BE2C (cell line): ENCODE measurements at places on chromosomes 16 and 17.

DNA sequence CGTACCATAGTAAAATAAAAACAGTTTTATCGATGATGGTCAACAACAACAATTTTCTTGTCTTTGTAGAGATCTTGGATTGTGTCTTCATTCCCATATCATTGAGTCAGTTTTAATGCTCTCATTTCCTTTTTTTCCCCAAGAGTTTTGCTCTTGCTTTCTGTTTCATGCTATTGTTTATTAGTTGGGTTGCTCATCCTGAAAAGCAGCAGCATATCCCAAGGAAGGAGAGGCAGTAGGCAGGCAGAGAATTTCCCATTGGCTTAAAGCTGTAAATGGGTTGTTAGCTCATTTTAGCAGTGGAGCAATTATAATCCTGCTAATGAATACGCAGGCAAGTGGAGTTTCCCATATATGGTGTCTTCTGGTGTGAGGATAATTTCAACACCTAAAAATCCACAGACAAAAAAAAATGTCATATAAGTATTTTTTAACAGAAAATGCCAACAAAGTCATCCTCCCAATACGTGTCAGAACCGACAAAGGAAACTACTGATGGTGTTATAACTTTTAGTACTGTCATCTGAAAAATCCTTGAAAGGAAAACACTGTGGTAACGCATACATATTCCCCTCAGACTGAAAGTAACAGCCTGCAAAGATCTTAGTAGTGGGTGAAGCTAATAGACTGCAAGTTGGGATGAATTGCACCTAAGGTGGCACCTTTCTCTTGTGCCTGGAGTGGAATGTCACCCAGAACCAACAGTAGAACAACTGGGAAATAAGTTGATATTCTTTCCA, 218.3 kb downstream of the FTO start:
- DNase-seq = no peak

- no peak for DNase-seq
Measured at GRCh38 chr16:82091241-82091640, 56.2 kb downstream of the HSD17B2 start.

GRCh38 chr17:64183815-64184214, 53.9 kb upstream of the ERN1 start:
- DNase-seq = no peak

- no peak for DNase-seq
Measured at GRCh38 chr16:89159066-89159849, 12.3 kb upstream of the CDH15 start.

GRCh38 chr17:80582165-80582564, 37.5 kb downstream of the RPTOR start:
- DNase-seq = no peak

DNA sequence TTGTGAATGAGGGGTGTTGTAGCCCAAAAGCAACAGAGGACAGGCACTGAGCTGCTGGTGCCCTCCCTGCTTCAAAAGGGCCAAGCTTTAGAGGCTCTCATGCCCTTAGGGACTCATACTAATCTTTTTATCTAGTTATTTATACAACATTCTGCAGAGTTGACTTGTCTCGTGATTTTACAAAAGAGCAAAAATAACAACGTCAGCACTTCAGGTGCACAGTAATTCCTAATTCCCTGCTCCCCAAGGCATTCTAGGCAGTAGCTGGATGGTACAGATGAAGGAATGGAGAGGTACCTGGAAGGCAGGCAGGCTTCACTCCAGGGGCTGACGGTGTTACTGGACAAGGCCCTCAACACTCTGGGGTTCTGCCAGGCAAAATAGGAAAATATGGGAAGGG, 406.7 kb upstream of the CCL2 start:
- no peak for DNase-seq

GRCh38 chr17:73430848-73431247, 119.0 kb upstream of the CDC42EP4 start:
- no peak for DNase-seq

DNA sequence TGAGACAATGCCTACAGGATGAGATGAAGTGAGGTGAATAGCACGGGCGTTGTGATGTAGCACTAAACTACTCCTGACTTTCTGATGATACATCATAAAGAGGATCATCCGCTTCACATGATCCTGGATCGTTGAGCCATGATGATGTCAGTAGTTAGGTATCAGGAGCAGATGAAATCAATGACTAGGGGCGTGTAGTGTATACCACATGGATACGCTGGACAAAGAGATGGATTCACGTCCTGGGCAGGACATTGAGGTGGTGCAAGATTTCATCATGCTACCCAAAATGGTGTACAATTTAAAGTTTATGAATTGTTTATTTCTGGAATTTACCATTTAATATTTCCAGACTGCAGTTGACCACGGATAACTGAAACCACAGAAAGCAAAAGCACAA, 156.6 kb downstream of the ANKFN1 start:
- DNase-seq = no peak

- DNase-seq = no peak
Measured at GRCh38 chr17:50187394-50187725, 14.1 kb downstream of the COL1A1 start.

DNA sequence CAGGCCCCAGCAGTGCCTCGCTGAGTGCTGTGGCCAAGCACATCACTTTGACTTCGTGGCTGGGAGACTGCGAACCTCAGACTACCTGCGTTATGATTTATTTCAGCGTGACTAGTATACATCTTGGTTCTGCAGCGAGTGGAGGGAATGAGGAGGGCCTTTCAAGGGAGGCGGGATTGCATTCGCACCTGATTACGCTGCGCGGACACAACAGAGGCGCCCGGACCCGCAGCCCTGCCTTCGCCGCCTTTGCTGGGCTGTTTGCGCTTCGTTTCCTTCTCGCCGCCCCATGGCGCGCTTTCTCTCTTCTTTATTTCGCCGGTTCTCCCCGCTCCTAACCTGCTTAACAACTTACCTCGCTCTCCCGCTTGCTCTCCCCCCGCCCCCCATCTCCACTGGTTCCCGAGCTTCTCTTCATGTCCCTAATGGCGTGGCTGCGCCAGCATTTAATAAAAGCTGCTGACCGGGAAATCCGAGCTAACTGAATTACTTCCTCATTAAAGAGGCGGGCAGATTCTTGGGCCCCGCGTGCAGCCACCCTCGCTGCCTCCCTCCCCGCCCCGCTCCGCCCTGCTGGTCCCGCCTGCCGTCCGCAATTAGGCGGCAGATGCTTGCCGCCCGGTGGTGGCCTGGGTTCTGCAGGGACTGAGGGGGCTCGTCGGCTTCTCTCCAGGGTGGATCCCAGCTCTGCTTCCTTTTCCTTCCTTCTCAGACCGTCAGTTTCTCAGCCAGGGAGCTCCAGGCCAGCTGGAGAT, 257.6 kb upstream of the SDK2 start:
- peak; percentile 78 for DNase-seq

GRCh38 chr16:87968541-87968940, 17.3 kb downstream of the BANP start:
- DNase-seq = no peak

- no peak for DNase-seq
Measured at GRCh38 chr16:50301626-50302471, 35.5 kb downstream of the ADCY7 start.

- DNase-seq = no peak
Measured at GRCh38 chr16:86834451-86835035, 256.2 kb downstream of the FOXL1 start.

DNA sequence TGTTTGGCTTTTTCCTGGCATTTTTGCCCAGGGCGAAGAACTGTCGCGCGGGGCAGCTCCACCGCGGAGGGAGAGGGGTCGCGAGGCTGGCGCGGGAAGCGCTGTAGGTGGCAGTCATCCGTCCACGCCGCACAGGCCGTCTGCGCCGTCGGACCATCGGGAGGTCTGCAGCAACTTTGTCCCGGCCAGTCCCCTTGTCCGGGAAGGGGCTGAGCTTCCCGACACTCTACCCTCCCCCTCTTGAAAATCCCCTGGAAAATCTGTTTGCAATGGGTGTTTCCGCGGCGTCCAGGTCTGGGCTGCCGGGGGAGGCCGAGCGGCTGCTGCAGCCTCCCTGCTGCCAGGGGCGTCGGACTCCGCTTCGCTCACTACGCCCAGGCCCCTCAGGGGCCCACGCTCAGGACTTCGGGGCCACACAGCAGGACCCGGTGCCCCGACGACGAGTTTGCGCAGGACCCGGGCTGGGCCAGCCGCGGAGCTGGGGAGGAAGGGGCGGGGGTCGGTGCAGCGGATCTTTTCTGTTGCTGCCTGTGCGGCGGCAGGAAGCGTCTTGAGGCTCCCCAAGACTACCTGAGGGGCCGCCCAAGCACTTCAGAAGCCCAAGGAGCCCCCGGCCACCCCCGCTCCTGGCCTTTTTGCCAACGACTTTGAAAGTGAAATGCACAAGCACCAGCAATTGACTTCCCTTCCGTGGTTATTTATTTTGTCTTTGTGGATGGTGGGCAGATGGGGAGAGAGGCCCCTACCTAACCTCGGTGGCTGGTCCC, 2.3 kb upstream of the CBX4 start:
- no peak for DNase-seq

- no peak for DNase-seq
Measured at GRCh38 chr16:974611-975261, 4.0 kb upstream of the LMF1 start.

DNA sequence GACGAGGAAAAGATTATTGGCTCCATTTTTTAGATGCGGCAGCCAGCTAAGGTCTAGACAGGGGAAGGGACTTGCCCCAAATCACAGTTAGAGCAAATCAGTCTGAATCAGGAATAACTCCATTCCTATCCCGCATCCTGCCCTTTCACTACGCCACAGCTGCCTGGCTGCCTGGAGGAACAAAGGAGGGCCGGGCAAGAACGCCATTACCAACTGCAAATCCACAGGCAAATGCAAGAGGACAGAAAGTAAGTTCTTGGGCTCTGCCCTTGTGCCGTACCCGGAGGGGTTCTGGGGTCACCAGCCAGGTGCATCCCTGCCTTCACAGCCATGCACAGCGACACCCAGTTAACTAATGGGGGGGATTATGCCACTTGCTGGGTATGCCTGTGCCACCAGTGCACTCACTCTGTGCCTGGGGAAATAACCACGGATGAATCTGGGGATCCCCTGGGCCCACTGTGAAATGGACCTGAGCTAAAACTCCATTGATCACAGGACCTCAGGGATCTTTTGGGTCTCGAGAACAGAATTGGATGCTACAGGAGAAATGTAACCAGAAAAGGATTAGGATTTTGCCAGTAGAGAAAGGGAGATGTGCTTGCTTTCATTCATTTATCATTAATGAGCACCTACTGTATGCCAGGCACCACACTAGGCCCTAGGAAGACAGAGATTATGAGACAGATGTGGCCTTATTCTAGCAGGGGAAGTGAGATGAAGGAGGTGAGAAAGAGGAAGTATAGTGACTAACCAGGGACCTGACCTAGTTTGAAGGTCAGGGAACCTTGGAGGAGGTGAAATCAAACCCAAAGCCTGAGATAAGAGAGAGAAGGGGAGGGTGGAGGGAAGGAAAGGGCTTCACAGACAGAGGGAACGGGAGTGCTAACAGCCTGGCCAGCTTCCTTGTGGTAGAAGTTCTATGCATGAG, 17.7 kb downstream of the BCL7C start:
- no peak for DNase-seq

DNA sequence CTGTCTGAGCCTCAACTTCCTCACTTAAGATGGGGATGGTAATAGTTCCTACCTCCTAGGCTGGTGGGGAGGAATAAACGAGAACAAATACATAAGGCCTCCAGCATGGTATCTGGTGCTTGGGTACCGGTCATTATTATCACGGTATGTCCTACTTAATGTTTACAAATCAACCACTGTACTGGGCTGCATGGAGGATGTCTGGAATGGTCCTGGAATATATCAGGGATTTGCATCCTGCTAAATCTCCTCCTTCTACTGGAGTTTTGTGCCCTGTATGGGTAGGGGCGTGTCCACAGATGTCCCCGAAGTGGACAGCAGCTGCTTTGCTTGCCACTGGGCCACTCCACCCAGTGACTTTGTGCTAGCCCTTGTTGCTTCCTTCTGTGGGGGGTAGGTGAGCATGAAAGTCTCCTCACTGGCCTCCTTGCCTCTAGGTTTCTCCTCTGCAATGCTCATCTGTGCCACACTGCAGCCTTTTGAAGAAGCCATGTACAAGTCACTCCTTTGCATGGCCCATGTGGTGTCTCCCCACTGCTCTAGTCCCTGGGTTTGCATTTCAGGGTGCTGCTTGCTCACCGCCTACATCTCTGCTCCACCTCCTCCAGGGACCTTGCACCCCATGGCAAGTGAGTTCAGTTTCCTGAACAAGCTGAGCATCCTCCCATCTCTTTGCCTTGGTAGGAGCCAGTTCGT, 2.2 kb upstream of the CMIP start:
- DNase-seq = no peak

DNA sequence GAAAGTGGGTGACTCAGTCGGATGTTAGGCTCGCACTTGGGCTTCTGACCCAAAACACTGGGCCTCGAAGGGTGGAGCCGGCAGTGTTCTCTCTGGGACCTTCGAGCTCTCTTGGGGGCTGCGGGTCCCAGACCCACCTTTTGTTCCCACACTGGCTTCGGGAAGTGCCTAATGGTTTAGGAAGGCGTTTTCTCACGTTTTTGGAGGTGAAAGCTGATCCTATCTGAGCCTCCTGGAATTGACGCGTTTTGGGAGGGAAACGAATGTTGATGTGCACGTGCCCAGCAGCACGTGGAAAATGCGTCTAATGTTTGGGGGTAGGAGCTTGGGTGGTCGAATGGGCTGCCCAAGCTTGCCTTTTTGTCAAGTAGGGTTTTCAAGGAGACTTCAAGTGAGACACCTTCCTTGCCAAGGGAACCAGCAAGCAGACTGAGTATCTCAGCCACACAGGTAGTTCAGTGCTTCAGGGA, 666 bp downstream of the HGS start:
- DNase-seq = no peak

GRCh38 chr16:75012380-75013081, 13.7 kb downstream of the ZNRF1 start:
- no peak for DNase-seq

DNA sequence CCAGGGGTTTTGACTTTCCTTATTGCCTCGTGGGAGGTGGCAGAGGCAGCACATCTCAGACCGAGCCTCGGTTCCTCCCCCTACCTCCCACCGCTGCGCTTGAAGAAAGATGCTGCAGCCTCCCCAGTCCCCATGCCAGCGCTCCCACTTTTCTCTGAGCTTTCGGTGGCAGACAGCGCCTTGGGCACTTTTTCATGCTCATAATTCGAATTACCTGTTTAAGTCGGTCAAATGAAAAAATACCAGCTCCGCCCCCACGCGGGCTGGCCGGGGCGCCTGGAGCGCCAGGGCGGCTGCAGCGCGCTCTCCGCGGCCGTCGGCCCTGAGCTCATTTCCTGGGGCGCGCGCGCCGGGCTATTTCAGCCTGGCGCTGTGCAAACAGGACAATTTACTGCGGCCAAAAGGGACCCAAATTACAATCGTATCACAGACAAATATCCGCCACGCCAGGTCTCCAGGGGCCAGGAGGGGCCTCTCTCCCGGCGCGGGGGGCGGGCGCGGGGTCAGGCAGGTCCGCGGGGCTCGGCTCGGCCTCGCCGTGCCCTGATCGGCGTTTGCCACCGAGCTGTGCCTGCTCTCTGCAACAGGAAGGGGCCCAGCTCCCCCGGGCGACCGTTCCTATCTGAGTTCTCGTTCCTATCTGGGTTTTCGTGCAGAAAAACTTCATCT, 45.0 kb downstream of the SOST start:
- DNase-seq = peak; percentile 48

- no peak for DNase-seq
Measured at GRCh38 chr16:87543436-87544191, 50.8 kb upstream of the ZCCHC14 start.

GRCh38 chr17:31318298-31318801, 3.1 kb downstream of the EVI2A start:
- no peak for DNase-seq

- no peak for DNase-seq
Measured at GRCh38 chr17:81921996-81922565, 4.1 kb upstream of the SIRT7 start.

- DNase-seq = no peak
Measured at GRCh38 chr16:27355610-27356009, 41.8 kb downstream of the IL4R start.

GRCh38 chr17:66126231-66126630, 65.7 kb downstream of the CEP112 start:
- no peak for DNase-seq
